ENCODE measurements at places on chromosomes 4 and X.

- DNase-seq = no peak
Observed at GRCh38 chrX:131747173-131747572, 203.3 kb downstream of the OR13H1 start.

DNA sequence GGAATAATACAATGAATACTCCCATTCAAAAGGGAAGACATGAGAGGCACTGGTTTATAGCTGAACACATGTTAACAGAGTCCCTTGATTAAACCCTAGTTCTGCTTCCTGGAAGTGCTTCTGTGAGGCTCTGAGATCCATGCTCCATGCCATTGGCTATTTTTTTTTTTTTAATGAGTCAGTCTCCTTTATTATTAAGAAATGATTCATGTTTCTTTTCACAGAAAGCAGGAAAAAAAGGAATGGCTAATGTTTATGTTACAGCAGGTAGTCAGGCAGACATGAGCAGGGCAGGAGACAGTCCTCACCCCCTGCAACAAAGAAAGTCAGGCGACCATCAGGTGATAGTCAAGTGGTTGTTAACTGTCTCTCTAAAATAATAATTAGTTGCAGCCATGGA lies 598.7 kb downstream of the EPHA5 start:
- no peak for DNase-seq

GRCh38 chr4:100891808-100892207 lies 374.0 kb upstream of the EMCN start:
- DNase-seq = no peak

DNA sequence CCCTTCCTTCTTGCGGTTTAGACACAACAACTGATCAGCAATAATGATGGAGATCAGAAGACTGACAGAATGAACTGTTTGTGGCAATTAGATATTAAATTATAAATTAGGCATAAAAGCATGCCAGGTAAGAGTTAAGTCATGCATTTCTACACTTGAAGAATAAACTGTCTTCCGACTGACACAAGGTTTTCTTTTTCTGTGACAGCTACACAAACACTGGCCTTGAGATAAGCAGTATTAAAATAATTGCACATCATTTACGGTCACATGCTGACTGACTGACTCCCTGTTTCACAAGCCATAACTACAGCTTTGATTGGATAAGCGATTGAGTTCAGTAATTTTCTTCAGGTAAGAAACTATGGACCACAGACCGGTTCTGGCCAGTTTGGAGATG lies 56.2 kb downstream of the UBE2NL start:
- DNase-seq = no peak

DNA sequence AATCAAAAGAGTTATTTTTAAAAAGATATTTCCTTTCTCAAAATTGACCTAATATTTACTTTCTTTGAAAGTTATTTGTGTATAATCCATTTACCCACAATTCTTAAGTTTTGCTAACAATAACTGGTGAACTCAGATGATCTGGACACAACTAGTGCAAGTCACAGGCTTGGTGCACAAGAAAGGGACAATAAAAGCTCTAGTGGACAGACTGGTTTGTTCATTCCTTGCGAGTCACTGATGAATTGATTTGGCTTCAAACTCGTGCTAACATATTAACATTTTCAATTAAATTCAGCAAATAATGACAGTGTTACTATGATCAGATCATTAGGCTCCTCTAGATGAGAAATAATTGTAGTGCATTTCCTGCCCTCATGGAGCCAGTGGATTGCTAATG lies 169.2 kb downstream of the BMPR1B start:
- no peak for DNase-seq

- DNase-seq = no peak
Observed at GRCh38 chr4:19002170-19002569, 980.6 kb upstream of the LCORL start.

GRCh38 chr4:26325191-26325590 lies 4.4 kb downstream of the RBPJ start:
- no peak for DNase-seq

GRCh38 chrX:41084044-41084892 lies 977 bp upstream of the USP9X start:
- peak; percentile 86 for DNase-seq

- peak; percentile 38 for DNase-seq
Observed at GRCh38 chr4:17232566-17233253, 279.2 kb downstream of the QDPR start.

- no peak for DNase-seq
Observed at GRCh38 chr4:16977081-16977480, 78.6 kb upstream of the LDB2 start.

GRCh38 chr4:54473077-54473545 lies 184.6 kb upstream of the KIT start:
- DNase-seq = no peak

Data from fibroblast of skin of left quadriceps (primary cell).